ENCODE measurements at places on chromosomes 7 and 10. TPM values are rescaled to one million over a fixed set of nuclear protein-coding genes. Genes with fewer than 3 reads are reported as not detected.
A peak's percentile ranks its signal among the peaks of the same experiment; 100 is the strongest.

DNA sequence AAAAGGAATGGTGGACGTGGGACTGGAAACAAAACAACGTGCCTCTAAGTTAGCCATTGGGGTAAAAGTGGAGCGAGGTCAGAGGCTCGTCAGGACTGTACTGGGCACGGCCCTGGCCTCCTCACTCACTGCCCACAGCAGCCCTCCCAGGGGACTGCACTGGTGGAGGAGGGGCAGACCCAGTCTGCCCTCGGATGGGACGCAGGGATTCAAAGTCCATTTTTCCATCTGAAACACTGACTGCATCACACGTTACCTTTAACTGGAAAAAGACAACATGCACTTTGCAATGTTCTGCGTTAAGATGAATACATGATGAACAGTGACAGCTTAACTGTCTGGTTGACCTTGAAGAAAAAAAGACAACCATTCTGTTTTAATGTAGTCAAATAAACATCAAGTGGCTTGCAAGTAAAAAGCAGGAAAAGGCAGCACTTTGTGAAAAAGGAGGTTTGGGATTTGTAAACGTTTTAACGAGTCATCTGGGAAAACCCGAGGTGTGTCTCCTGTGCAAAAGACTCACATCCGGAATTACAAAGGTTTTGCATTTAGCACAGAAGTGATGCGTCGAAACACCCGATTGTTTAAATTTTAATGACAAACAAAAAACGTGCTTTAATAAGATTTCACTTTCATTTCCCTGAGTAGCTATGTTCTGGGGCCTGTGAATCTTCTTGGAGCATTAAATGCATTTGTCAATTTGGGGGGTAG is 18.8 kb downstream of the KLF6 start:
- DNase-seq, result no peak

GRCh38 chr10:65818990-65819389 is 1106.8 kb upstream of the LRRTM3 start:
- no peak for DNase-seq

GRCh38 chr7:100686201-100686821 is 7.7 kb downstream of the GIGYF1 start:
- DNase-seq, result peak; percentile 45

GRCh38 chr7:106775552-106775936 is 89.5 kb upstream of the PIK3CG start:
- no peak for DNase-seq

GRCh38 chr7:108372618-108373017 is 83.6 kb downstream of the NRCAM start:
- no peak for DNase-seq

DNA sequence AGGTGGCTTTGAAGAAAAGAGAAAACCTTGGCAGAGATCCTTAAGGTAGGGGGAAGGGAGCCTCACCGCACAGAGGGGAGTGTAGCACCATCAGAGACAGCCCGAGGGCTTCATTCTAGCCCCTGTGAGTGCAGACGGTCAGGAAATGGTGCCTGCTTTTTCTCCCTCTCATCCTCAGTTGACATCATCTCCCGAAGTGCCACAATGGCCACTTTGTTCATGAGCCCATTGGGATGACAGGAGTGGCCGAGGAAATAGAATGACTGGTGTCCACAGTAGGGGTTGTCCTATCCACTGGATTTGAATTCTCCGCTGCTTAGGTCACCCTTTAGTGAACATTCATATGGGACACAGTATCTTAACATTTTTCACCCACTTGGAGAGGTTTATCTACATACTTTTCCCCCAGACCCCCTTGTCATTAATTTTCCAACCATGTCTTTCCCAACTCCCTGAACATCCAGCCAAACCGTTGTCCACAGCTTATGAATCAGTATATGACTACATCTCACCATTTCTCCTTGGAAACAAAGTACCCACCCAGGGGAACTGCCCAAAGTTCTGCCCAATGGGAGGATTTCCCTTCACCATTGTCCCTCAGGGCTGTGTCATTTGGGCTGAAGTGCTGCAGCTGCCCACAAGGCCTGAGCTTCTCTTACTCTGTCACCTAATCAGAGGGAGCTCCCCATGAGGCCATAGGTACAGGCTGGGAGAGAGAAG is 108.8 kb downstream of the ADCY1 start:
- DNase-seq, result no peak

DNA sequence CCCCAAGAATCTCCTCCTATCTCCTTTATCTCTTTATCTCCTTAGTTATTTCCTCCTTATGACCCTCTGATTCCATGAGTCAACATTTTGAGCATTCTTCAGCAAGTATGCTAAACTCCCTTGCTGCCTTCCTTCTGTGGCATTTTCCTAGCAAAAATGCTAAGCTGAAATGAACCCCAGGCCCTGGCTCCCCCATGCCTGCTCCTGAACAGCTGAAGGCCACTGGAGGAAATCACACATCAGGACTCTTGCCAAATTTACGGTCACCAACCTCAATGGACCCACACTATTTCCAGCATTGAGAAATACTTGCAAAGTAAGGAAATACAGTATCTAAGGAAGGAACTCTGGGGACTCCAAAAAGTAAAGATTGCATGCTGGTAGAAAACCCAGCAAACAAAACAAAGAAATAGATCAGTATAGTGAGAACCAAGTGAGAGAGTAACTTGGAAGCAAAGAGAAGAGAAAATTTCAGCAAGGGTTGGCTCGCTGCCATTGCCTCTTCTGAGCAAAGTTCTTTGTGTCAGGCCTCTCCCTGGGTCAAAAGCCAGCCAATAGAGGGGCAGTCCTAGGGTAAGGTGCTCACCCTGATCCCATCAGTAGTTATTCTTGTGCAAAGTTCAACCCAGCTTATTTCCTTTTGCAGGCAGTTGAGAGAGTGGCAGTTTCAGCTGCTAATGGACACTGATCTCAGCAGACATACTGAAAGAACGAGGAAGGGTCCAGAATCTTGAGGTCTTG is 5.1 kb upstream of the PLEKHS1 start:
- no peak for DNase-seq

DNA sequence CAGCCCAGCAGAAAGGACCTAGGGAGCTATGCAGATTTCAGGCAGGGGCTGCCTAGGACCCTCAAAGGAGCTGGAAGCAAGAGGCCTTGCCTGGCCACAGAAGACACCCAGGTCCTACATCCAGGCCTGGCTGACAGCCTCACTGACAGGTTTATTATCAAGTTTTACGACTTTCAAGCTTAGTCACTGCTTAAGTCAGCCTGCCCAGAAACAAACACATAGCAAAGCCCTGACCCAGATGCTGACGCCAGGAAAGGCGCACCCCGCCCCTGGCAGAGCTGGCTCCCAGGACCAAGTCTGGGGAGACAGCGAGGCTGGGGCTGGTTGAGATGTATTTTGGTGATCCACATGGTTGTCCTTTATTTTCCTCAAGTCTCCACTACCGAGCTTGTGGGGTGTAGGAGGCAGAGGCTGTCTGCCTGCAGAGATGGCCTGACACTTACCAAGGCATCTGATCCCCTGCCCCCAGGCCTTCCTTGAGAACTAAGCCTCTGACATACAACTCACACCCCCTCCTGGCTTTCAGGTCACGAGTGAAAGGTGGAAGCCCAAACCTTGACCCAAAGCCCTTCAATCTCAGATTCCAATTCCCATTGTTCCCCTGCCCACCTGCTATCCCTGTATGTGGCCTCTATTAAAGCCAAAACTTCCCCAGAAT is 80.7 kb upstream of the EMX2 start:
- peak; percentile 93 for DNase-seq

DNA sequence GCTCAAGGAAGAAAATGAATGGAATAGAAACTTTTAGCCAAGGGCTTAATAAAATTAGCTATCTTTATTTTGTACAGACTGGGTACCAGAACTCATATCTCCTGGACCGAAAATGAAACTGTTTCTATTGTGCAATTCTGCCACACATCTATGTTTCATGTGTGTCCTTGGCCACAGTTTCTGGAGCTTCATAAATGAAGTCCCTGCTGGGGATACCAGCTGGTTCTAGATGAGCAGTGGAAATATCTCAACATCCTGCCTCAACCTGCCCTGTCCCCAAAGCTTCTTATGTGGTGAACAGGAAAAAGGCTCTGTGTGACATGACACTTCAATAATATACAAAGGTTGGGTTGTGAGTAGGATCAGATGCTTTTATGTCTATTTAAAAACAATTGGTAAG is 310.1 kb upstream of the SORCS1 start:
- no peak for DNase-seq

DNA sequence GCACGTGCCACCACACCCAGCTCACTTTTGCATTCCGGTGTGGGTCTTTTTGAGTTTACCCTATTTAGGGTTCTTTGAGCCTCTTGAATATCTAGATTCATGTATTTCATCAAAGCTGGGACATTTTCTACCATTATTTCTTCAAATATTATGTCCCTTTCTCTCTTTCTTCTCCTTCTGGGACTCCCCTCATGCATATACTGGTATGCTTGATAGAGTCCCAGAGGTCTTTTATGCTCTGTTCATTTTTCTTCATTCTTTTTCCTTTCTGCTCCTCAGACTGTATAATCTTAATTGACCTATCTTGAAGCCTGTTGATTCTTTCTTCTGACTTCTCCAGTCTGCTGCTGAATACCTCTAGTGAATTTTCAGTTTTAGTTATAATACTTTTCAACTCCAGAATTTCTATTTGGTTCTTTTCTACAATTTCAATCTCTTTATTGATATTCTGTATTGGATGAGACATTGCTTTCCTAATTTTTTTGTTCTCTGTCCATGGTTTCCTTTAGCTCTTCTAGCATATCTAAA is 9.1 kb upstream of the WAC start:
- no peak for DNase-seq

- no peak for DNase-seq
Observed at GRCh38 chr7:21767300-21767900, 178.3 kb downstream of the CDCA7L start.

DNA sequence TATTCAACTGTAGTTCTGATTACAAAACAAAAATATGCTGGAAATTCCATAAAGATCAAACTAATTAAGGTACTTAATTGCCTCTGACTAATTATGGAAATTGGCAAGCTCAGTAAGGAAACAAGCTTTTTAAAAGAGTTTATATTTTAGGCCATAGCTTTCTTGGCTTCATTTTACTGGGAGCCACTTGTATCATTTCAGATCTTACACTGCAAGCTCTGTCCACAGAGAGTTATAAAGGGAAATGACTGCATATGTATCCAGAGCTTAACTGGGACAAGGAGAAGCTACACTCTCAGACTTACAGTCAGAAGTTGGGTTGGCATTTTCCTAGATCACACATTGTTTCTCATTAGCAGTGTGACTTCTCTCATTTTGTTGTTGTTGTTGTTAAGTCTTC is 92.4 kb downstream of the LRRN3 start:
- DNase-seq, result no peak

GRCh38 chr10:100364735-100365391 is 17.8 kb downstream of the SCD start:
- DNase-seq, result peak; percentile 83

DNA sequence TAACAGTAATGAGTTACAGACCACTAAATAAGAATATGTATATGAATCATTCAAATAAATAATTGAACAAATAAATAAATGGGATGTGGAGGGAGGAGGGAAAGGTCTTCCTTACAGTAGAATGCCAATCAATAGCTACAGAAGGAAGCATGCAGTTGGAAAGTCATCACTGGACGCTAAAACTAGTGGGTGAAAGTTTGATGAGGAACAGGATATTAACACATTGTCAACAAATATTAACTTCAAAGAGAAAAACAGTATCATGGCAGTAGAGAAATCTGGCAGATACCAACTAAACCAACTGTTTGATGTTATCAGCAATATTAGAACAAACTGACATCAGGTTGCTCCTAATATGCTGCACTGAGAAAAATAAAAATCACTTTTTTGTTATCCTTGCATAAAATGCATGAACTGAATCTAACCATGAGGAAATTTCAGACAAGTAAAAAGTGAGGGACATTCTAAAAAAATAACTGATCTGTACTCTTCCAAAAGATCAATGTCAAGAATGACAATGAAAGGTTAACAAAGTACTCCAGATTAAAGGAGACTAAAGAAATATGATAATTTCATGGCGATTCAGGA is 94.1 kb downstream of the ZFAND4 start:
- no peak for DNase-seq

DNA sequence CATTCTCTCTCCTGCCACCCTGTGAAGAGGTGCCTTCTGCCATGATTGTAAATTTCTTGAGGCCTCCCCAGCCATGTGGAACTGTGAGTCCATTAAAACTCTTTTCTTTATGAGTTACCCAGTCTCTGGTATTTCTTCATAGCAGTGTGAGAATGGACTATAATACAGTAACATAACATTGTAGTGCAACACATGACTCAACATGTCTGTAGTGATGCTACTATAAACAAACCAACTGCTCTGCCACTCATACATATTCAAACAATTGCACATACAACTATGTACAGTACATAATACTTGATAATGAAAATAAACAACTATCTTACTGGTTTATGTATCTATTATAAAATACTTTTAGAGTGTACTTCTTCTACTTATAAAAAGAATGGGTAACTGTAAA is 7.1 kb downstream of the ATOH7 start:
- no peak for DNase-seq

GRCh38 chr7:156764016-156764669 is 123.6 kb downstream of the RNF32 start:
- peak; percentile 59 for DNase-seq

DNA sequence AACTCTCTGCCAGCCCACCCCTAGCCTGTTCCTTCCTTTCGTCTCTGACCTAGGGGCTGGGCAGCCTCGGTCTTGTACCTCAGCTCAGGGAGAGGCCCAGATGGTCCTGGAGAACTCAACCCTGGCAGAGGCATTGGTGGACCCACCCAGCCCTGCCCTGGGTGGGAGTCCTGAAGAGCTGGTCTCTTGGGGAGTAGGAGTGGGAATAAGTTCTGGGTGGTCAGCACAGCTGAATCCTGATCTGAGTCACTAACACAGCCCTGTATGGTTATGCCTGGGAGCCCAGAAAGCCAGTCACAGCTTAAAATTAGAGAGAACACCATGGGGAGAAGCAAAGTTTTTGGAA is 84.0 kb downstream of the SORBS1 start:
- no peak for DNase-seq

- no peak for DNase-seq
Observed at GRCh38 chr10:5814110-5815107, 1.2 kb upstream of the GDI2 start.

DNA sequence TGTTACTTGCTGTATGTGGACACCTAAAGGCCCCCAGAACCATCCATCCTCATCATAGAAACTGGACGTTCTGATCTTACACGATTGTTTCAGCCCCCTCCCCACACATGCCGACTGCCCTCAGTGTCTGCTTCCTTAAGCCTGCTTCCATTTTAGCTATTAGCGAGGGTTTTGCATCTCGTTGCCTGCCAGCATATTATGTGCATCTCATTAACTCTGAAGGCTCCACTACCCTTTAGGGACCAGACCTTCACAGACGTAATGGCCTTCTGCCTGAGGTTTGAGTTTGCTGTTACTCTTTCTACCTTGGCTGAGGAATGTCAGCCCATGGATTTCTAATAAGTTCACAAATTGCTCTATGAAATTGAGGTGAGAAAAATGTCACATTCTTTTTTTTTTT is 53.9 kb upstream of the LRGUK start:
- no peak for DNase-seq

The MEOX2 gene
- polyA plus RNA-seq, result 3.5 TPM

The NRP1 gene
- 52.9 TPM for polyA plus RNA-seq

The ASZ1 gene
- polyA plus RNA-seq, result not detected

The IGFBP1 gene
- not detected for polyA plus RNA-seq

The MCMBP gene
- polyA plus RNA-seq, result 21.5 TPM

The ZNF394 gene
- 14.9 TPM for polyA plus RNA-seq

The KIF5B gene
- polyA plus RNA-seq, result 48.4 TPM

Measured in aorta (tissue), 5 donors.